EH (cell line): ENCODE measurements at places on chromosomes 5 and 9.

GRCh38 chr5:96963267-96963666 is 27.4 kb downstream of the LNPEP start:
- peak; percentile 78 for DNase-seq

DNA sequence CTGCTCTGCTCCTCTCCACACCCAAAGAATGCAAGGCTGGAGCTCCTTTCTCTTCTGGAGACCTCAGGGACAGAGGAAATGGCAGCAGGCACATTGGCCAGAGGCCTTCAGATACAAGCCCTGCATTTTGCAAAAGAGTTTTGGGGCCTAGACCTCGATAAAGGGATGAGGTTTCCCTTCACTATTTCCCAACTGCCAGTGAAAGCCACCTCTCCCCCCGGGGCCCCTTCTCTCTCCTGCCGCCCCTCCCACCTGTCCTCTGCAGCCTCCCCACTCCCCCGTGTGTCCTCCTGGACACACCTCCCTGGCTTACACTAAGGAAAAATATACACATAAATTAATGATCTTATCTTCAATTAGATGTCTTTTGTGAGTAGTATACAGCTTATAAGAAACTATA is 21.3 kb upstream of the LMNB1 start:
- DNase-seq, result no peak

- DNase-seq, result peak; percentile 56
Observed at GRCh38 chr9:69442486-69442885, 117.5 kb downstream of the ENTREP1 start.

DNA sequence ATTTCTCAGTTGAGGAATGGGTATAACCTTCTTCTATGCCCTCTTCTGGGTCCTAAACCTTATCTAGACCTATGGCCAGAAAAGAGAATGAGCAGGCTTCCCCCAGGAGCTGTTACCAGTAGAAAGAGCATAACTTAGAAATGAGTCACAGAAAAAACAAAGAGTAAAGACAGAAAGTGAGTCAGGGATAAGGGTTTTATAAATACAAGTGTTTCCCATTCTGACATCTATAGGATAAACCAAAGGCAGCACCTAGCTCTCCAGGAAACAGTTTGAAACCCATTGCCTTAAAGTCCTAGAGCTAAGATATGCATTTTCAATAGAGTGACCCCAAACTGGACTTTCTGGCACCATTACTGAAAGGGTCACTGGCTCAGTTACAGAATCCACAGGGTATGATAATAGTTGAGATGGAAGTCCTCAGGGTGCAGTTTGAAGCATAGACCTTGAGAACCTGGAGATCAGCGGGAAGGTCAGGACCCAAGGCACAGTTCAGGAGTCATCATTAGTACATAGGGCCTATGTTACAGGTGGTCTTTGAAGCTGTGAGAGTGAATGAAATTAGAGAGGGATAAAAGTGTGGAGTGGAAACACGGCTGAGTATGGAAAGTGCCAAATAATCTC is 42.7 kb upstream of the LIFR start:
- peak; percentile 84 for DNase-seq

- DNase-seq, result no peak
Observed at GRCh38 chr5:38543886-38544285, 12.6 kb downstream of the LIFR start.

DNA sequence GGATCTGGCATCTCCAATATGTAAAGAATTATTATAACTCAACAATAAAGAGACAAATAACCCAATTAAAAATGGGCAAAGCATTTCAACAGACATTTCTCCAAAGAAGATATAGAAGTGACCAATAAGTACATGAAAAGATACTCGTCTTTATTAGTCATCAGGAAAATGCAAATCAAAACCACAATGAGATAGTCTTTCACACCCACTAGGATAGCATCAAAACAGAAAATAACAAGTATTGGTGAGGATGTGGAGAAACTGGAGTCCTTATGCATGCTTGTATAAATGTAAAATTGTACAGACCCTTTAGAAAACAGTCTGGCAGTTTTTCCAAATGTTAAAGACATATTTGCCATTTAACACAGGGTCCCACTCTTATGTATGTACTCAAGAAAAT is 39.1 kb upstream of the ITGA1 start:
- DNase-seq, result no peak

DNA sequence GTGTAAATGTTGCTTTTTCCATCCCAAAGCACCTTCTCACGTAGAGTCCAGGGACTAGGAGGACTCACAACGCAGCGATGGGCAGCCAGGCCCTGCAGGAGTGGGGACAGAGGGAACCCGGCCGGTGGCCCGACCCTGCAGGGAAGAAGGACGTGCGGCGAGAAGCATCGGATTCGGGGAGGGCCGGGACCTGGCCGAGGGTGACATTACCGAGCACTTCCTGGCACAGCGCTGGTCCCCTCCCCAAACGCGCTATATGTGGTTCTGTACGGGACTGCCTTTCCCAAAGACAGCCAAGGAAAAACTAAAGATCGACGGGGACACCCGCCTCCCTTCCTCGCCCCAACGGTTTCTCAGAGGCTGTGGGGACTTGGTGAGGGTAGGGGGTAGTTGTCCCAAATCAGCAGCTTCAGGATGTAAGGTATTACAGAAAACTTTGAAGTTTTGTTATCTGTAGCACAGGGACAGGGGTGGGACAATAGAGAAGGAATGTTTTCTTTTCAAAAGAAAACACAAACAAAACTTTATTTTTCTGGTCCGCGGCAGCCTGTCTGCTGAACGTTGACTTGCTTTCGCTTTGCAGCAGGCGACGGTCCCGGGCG is 887 bp upstream of the MAP3K1 start:
- peak; percentile 23 for DNase-seq

- DNase-seq, result no peak
Observed at GRCh38 chr9:32291370-32291769, 93.1 kb upstream of the ACO1 start.

DNA sequence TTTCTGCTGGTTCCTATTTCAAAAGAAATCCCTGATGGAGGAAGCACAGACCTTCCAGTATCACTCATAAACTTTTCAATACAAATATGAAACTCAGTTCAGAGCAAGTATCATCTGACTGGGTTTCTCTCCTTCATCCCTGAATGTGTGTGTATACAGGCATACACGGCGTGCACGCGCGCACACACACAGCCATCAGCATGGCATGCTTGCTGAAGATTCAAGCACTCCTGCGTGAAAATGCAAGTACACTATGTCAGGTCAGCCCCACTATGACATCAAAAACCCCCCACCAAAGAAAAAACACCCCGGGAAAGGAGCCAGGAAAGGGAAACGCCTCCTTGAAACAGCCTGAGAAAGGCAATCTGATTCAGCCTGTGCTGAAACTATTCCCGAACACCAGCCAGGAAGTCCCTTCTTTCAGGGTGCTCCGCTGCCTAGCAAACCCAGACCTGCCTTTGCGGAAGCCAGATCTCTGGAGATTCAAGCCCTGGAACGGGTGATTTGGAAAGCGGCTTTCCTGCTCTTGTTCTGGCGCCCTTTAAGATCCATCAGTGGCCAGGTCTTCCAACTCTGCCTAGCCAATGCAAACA is 831 bp downstream of the KLHL3 start:
- peak; percentile 63 for DNase-seq
